ENCODE measurements at places on chromosomes 4 and X. TPM values are rescaled to one million over a fixed set of nuclear protein-coding genes. Genes with fewer than 3 reads are reported as not detected.

Gene TMEM154
- total RNA-seq: 3.3 TPM

Gene MTMR8
- 2.2 TPM for total RNA-seq

Gene DMP1
- not detected for total RNA-seq

Gene IL13RA2
- 0.58 TPM for total RNA-seq

Gene JADE3
- 17.6 TPM for total RNA-seq

Gene STARD8
- total RNA-seq: 32.3 TPM

Gene DGKK
- total RNA-seq: 3.2 TPM

Gene GAR1
- total RNA-seq: 12.8 TPM

Gene GAGE12F
- not detected for total RNA-seq

Gene ADH1A
- total RNA-seq: 0.35 TPM

Gene SMIM10
- total RNA-seq: 4.0 TPM

Gene PHKA2
- 46.9 TPM for total RNA-seq

Gene RTL9
- total RNA-seq: 0.18 TPM

Gene PFKFB1
- 0.70 TPM for total RNA-seq

Gene LIMCH1
- 94.9 TPM for total RNA-seq

Gene PABPC4L
- total RNA-seq: 10.8 TPM

Gene PWWP3B
- total RNA-seq: 6.9 TPM

Gene EGFL6
- 20.2 TPM for total RNA-seq

Gene SPANXN3
- total RNA-seq: not detected

Gene RRH
- total RNA-seq: 0.18 TPM

Gene PNMA5
- not detected for total RNA-seq
